WERI-Rb-1 (cell line): ENCODE measurements at places on chromosomes 1 and 21.

- DNase-seq = no peak
Observed at GRCh38 chr1:232293361-232293760, 336.6 kb downstream of the SIPA1L2 start.

GRCh38 chr1:211648980-211649934, 26.2 kb downstream of the NEK2 start:
- peak; percentile 62 for DNase-seq

- no peak for DNase-seq
Observed at GRCh38 chr21:16211339-16212303, 481.8 kb downstream of the USP25 start.

DNA sequence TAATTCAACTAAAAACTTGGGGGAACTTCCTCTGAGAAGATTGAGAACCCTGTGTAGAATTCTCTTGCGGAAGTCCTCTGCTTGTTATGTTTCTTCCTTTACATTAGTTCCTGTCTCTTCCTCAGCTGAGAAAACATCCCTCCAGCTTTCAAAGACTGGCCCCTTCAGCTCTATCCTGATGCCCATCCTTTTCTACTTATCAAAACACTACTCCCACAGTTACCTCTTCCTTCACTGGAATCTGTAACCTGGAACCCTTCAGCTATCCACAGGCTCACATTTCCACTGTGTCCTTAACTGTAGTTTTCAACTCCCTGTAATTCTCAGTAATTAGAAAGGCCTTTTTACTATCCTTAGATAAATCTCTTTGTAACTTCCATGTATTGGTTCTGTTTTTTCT, 6.0 kb upstream of the DEDD start:
- DNase-seq = no peak

- no peak for DNase-seq
Observed at GRCh38 chr1:9097947-9098705, 28.7 kb upstream of the SLC2A5 start.

- DNase-seq = no peak
Observed at GRCh38 chr1:20678599-20678998, 17.4 kb upstream of the DDOST start.

- DNase-seq = no peak
Observed at GRCh38 chr1:117060441-117061317, 553 bp downstream of the TTF2 start.

- no peak for DNase-seq
Observed at GRCh38 chr1:197736685-197737084, 38.6 kb downstream of the DENND1B start.

DNA sequence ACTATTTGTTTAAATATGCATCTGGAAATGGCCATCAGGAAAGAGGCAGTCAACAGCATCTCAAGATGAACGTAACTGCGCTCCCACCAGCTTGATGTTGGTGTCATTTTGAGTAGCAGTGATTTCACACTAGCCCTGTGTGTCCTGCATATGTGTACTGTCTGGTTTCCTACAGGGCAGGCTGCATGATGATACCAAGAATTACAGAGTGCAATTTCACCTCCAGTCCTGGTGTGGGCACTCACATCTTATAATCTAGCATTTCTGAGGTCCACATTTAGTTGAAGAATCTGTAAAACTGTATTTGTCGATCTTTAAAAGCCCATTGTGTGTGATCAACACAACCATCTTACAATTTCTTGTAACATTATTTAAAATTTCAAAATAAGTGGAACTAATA, 336.4 kb downstream of the PAPPA2 start:
- no peak for DNase-seq

DNA sequence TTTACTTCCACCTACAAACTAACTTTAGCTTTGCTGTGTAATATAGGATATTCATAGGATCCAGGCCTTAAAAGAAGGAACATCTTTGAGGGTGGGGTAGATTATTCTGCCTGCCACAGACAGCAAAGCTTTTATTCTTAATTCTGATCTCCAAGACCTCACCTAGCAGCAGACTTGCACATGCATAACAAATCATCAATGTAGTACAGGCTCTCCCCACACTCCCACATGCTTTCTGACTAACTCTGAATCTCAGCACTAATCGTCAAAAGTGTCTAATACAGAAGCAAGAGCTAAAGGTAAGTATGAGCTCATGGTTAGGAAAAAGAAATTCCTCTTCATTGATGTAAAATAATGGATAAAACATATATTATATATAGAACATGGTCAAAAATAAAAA, 1468.5 kb upstream of the B3GALT2 start:
- DNase-seq = no peak

GRCh38 chr1:43618521-43619313, 31.2 kb upstream of the KDM4A start:
- DNase-seq = no peak

DNA sequence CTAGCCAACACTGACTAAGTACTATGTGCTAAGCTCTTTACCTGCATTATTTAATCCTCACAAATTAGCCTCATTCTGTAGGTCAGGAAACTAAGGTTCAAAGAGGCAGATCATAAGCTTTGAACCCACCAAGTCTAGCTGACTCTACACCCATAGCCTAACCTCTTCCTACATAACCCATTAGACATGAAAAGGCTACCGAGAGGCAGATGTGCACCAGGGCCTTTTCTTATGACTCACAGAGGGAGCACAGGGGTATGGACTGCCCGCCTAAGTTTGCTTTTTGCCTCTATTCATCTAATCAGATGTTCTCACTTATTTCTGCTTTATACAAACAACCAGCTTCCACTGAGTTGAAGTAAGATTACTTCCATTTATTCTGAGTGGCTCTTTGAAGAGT, 31.5 kb downstream of the LBR start:
- no peak for DNase-seq

- DNase-seq = no peak
Observed at GRCh38 chr1:108830119-108831008, 26.5 kb downstream of the AKNAD1 start.

GRCh38 chr1:31476891-31477846, 64.2 kb downstream of the SERINC2 start:
- peak; percentile 46 for DNase-seq

- no peak for DNase-seq
Observed at GRCh38 chr1:234683861-234684632, 74.1 kb upstream of the IRF2BP2 start.

DNA sequence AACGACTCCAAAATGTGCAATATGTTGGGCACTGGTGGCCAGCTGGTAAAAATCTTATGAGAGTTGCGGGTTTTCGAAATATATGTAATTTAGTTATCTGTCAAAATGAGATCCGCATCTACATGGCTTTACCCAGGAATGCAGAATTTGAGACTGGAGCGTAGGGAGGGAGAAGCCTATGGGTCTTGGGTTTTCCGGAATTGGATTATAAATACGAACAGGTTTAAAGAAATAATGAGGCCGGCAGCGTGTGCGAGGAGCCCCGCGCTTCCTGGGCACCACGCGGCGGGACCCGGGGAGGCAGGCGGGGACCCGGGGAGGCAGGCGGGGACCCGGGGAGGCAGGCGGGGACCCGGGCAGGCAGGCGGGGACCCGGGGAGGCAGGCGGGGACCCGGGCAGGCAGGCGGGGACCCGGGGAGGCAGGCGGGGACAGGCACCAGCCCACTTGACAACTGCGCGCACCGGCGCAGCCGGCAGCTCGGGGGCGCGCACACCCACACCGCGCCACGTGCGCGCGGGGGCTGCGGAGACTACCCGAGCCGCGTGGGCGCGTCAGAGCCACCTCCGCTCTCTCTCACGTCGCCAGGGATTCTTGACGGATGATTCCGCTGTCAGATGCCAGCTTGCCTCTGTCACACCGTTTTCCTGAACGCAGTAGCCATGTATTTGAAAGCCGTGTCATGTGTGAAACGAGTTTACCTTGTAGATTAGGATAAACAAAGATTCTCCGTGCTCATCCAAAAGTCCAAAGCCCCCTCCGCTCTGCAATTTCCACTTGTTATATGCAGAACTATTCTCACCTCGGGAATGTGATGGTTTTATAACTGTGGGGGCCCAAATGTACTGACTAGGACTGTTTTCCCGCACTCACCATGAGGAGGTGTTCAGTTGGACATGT, 54.3 kb upstream of the HNRNPU start:
- DNase-seq = peak; percentile 72

DNA sequence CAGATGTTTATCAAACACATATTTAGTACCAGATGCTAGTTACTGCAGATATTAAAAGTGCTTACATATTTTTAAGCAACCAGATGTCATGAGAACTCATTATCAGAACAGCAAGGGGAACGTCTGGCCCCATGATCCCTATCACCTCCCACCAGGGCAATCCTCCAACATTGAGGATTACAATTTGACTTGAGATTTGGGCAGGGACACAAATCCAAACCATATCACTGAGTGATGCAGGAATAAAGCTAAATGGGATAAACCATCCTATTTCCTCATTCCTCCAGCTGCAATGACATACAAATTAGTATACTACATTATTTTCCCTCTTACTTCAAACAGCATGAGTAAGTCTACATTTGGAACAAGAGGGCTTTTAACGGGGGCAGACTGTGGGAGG, 3.1 kb upstream of the KCNK2 start:
- DNase-seq = no peak

GRCh38 chr1:30277415-30277814, 446.0 kb downstream of the MATN1 start:
- DNase-seq = no peak

- no peak for DNase-seq
Observed at GRCh38 chr21:44357064-44357837, 3.8 kb downstream of the TRPM2 start.

- no peak for DNase-seq
Observed at GRCh38 chr1:64743954-64744491, 852 bp upstream of the RAVER2 start.

- DNase-seq = no peak
Observed at GRCh38 chr1:194043984-194044755, 857.8 kb upstream of the B3GALT2 start.

- DNase-seq = no peak
Observed at GRCh38 chr1:175969231-175969630, 225.8 kb upstream of the TNR start.

GRCh38 chr1:20964540-20965484, 177.7 kb upstream of the HP1BP3 start:
- no peak for DNase-seq

DNA sequence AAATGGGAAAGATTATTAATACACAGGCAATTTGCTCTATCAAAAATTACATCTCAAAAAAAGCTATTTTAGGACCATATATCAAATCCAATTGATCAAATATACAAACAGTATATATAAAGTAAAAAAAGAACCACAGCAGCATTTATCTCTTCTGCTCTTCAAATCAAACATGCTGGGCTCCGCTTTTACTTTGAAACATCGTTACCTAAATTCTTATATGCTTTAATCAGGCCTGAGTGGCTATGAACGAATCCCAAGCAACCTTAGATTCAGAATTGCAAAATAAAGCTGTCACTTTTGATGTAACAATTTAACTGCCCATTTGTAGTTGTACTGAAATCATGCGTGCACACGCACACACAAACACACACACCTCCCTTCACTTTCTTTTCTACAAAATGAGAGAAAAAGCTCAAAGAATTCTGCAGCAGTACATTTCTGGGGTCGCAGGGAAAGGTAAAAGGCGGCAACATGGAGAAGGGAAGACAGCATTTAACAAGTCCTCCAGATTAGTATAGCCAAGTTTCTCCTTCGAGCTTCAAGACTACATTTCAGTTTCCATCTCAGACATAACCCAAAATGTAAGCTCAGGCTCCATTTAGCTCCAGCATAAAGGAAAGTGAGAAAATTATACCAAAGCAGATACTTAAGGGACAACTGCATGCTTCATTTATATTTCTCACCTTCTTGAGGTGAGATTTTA, 92.2 kb upstream of the TTC39A start:
- DNase-seq = no peak

- no peak for DNase-seq
Observed at GRCh38 chr1:35717911-35718476, 690 bp downstream of the C1orf216 start.

GRCh38 chr1:119266386-119266785, 102.2 kb upstream of the HAO2 start:
- DNase-seq = no peak

- DNase-seq = no peak
Observed at GRCh38 chr1:54701996-54702395, 13.7 kb upstream of the TTC4 start.

DNA sequence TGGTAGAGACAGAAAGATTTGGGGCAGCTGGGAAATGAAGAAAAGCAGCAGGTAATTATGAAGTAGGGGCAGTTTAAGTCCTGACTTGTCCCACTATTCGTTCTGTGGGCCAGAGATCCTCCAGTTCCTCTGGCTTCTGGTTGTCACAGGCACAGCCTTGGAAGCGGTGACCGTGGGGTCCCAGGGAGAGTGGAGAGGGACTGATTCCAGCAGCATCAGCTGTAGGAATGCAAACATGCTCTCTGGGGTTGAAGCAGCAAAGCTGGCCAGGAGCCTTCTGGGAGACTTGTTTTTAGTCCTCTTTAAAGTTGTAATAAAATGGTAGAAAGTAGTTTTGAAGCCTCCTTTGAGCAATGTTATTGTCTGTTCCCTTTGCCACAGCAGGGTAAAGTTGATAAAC, 488.0 kb downstream of the LMO4 start:
- DNase-seq = no peak

- no peak for DNase-seq
Observed at GRCh38 chr1:45974541-45975269, 157.7 kb downstream of the PIK3R3 start.

DNA sequence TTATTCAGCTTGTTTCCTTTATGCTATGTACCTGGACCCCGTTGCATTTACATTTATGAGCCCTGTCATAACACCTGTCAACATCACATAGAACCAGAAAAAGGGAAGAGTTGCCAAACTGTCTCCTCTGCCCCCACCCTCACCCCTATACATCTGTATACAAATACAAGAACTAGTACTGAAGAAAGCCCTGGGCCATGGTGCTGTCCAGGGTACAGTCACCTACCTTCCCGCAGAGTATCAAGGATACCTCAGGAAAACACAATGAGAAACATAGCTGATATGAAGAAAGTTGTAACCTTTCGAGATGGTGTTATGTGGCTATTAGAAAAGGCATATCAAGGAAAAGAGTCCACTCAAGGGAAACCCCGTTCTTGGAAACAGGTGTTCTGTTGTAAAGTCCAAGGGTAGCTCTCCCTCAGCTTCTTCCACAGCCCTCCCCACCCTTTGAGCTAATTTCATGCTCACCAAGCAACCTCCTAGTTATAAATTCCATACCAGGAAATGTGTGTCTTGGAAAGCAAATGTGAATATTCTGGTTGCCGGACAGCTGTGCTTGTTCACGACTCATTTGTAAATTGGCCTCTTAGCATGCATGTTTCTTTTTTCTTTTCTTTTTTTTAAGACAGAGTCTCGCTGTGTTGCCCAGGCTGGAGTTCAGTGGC, 16.7 kb upstream of the AVPR1B start:
- DNase-seq = no peak

- no peak for DNase-seq
Observed at GRCh38 chr1:175599212-175599705, 144.1 kb downstream of the TNR start.

- peak; percentile 51 for DNase-seq
Observed at GRCh38 chr1:110243574-110243973, 33.5 kb downstream of the KCNC4 start.

- no peak for DNase-seq
Observed at GRCh38 chr1:226650236-226650841, 88.7 kb downstream of the ITPKB start.

DNA sequence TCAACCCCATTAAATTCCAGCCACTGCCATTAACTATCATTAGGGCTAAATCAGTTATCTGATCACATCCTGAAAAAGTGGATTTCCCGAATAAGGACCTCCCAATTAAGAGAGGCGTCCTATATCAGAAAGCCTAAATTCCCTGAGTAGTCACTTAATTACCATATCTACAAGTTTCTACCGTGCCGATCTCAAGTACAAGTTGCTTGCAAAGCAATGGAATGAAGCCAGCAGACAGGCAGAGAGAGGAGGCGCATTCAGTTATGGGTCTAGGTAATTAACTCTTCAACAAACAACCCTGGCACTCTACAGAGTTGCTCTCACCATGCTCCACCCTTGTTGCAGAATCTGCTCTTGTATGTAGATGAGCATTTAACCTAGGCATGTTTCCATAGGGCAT, 494.6 kb upstream of the RUNX1 start:
- no peak for DNase-seq
